ENCODE measurements at places on chromosomes 12 and 14.

DNA sequence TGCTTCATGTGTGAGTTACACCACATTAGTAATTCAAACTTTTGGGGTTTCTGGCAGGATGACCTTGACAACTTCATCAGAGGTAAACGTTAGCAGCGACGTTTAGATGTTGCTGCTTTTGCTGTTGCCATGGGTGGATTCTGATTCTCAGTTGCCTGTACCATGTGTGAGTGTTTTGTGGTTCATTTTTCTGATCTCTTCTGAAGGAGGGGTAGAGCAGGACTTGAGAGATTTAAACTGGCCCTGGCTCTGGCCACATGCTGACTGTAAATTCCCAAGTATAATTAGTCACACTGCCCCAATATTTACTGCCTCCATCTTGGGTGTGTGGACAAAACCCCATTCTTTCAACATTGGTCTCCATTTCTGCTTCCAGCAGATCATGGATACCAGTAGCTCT, 110.4 kb downstream of the ETV6 start:
- peak; percentile 64 for DNase-seq

DNA sequence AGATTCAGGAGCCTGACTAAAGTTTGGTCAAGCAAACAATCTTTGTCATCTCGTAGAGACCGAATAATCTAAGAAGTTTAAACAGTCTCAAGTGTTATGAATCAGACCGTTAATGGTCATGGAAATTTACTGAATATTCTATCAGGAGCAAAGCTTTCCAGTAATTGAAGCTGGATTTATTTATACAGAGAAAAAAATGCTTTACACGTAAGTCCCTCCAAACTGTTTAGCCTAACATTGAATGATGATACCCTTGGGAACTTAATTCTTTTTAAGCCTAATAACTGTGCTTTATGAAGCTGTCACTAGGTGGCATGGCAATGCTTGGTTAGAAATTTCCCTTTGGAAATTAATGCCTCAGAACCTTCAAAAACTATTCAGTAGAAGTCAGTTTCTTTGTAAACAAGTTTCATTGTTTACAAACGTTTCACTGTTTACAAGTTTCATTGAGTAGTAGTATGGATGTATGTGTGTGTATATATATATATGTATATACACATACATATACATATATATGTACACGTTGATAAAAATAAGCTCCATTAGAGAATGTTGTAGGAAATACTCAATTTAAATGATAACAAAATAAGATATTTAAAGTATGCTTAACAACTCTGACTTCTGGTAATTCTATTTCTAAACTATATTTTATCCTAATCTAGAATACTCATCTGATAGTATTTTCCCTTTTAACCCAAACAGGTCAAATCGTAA, 32.1 kb downstream of the DEPDC4 start:
- DNase-seq: peak; percentile 65

DNA sequence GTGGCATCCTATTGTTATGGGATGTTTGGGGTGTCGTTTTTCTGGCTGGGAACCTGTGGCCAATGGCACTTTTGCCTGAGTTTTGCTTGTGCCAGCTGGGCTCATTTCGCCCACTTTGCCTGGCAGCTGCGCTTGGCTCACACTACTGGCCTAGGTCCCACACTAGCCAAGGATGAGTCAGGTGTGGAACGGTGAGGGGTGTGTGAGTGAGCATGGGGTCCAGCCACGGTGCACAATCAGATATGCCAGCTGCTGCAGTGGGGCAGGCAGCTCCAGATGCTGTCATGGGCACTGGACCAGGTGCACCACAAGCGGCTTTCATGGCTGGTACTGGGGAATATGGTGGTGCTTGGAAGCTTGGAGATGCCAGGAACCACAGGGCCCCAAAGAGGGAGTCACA, 21.5 kb downstream of the TRHDE start:
- DNase-seq: no peak

DNA sequence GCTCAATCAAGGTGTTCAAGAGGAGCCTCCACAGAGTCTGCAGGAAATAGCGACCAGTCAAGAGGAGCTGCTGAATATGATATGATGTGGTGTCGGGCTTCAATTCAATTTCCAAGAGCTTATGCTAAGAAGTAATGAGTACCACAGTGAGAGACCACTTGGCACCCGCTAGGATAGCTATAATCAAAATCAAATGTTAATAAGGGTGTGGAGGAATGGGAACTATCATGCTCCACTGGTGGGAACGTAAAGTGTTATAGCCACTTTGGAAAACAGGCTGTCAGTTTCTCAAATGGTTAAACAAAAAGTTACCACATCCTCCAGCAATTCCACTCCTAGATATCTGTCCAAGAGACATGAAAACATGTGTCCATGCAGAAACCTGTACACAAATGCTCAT, 6.7 kb downstream of the POLR3B start:
- peak; percentile 52 for DNase-seq

GRCh38 chr12:131120831-131121271, 167.1 kb downstream of the ADGRD1 start:
- no peak for DNase-seq

GRCh38 chr12:118356809-118357256, 15.9 kb downstream of the TAOK3 start:
- DNase-seq: peak; percentile 92

GRCh38 chr14:63045612-63046320, 508 bp upstream of the KCNH5 start:
- DNase-seq: peak; percentile 1

GRCh38 chr12:121093487-121093891, 39.2 kb upstream of the P2RX7 start:
- no peak for DNase-seq

- DNase-seq: peak; percentile 29
Measured at GRCh38 chr14:78968265-78968664, 798.1 kb downstream of the NRXN3 start.

DNA sequence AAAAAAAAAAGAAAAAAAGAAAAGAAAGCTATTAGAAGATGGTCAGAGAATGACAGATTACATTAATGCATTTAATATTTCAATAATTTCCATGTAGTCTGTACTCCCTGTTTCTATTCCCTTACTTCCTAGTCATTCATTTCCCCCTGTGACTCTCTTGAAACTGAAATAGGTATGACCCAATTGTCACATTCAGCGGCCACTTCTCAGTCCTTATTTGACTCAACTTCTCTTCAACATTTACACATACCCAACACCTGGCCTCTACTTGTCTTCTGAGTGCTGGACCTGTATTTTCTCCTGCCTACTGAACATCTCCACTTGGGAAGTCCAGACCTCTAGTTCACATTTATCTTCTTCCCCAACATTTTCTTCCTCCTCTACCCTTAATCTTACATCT, 7.2 kb downstream of the EEA1 start:
- DNase-seq: no peak

DNA sequence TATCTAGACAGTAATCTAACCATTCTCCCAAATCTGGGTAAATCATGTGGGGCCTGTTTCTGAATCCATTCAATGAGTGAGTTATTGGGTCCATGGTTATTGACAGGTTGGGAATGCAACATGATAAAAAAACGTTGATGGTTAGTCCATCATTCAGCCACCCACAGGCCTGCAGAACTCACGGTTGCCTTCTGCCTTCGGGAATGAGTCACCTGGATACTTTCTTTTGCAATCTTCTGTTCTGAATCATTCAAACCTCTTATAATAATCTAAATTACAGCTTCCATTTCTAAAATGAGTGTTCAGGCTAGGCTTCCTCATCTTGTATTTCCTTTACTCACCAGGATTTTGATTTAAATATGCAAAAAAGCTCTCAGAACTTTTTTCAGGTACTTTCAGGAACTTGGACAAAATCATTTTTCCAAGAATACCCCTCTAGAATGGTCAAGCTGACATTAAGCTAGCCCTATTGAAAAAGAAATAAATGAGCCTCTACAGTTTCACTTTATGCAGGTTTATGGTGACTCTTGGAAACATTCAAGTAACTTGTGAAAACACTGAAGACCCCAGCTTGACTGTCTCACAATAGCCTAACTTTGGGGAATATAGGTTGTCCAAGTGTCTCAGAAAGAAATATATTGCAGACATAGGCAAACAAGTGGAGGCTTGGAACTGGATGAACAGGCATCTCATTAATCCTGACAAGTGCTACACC, 94.4 kb downstream of the KCNK10 start:
- DNase-seq: no peak

- peak; percentile 30 for DNase-seq
Measured at GRCh38 chr12:1463073-1463905, 131.1 kb downstream of the FBXL14 start.

- DNase-seq: no peak
Measured at GRCh38 chr14:78356391-78356790, 186.2 kb downstream of the NRXN3 start.

- no peak for DNase-seq
Measured at GRCh38 chr14:24108336-24108874, 6.2 kb upstream of the DCAF11 start.

DNA sequence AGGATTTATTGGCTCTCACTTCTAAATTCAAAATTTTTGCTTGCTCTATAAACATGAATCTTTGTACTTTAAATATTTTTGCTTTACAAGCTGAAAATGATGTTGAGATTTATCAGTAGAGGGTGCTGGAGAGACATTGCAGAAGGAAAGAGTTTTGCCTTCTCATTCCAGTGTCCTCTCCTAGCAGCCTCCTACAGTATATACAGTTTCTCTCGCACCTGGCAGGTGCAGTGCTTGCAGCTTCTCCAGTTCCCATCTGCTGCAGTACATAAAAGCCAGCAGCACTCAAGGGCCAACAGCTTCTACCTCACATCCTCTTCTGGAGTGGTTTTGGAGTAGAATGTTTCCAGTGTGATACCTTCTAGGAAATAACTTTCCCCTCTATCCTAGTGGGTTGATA, 601.8 kb upstream of the ATXN7L3B start:
- DNase-seq: no peak

DNA sequence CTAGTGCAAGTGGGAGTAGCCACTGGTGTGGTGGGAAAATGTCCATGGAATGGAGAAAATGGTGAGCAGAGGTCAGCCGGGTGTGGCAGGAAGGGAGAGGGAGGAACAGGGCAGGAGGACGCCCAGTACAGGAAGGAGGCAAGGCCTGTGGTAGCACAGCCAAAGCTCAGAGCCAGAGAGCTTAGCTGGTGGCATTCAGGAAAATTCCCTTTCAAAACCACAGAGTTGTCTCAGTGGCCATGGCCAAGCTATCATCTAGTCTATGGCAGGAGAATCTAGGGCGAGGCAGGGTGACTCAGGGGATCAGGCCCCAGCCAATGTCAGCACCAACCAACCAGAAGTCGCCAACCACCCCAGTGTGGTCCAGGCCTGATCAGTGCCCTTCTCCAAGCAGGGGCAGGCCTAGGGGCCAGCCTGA, 67.7 kb upstream of the DDX11 start:
- peak; percentile 81 for DNase-seq

DNA sequence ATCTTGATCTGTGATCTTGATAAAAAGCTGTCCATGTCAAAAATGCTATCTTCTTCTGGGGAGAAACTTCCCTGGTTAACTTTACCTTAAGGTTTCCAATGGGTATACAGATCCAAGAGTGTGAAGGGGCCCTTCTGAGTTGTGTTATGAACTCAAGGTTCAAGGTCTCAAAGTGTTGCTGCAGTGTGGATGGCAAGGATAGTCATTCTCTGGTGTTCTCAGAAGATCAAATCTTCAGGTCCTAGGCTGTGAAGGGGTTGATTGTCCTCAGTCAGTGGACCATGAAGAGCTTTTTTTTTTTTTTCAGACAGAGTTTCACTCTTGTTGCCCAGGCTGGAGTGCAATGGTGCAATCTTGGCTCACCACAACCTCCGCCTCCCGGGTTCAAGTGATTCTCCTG, 114.4 kb downstream of the SPTSSA start:
- DNase-seq: no peak

DNA sequence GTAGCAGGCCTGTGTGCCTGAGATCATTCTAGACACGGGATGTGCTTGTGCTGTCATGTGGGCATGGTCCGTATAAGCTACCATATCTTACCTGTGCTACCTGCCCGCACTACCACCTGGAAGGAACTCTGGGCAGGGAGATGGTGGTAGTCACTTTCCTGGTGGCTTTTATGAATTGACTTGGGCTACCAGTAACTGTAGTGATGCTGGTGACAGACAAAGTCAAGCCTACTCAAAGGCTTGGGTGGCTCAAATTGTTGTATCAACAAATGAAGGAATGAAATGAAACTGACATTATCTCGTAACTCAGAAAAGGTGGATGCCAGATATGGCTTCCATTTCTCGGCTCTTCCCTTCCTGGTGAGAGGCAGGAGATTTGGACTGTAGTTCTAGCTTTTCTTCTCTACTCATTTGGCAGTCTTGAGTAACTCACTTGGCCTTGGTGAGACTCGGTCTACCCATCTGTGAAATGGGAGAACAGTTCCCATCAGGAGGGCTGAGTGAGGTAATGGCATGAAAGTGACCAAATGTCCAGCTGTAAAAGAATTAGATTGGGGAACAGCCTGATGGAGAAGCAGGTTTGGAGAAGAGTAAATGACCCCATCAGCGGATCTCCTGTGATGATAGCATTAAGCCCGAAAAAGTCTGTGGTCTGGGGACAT, 81.3 kb downstream of the NOS1 start:
- no peak for DNase-seq

GRCh38 chr14:100128688-100129087, 30.8 kb downstream of the DEGS2 start:
- DNase-seq: no peak

DNA sequence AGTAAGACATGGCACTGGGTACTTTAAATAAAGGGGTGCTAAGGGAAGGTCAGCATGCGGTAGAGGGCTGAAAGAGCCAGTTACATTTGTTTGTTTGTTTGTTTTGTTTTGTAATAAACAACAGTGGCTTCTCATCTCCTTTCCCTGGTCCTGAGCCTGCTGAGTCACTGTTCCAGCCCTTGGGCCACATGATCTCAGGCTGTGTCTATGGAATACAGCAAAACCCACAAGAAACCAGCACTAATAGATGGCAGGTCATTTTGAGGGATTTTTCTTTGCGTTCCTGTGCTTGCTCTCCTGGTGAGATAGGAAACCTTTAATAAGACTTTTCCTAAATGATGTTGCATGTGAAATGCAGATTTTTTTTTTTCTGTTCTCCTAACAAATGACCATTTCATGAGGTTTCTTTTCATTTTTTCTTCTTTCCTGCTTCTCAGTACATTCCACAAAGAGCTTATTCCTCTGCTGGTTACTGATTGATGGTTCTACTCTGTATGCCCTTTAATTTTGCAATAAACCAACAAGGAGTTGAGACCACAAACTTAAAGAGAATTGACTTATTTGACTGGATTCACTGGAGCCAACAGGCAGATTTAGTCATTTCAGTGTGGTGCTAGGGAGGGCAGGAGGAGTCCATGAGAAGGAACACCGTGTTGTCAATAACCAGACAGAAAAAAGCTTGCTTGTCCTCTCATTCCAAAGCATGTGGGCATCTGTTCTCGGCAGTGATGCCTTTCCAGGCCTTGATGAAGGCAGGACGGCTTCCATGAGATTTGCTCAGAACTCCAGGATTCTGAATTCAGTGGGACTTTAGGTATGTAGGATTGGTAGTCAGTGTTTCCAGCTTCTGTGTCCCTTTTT, 459.2 kb downstream of the RAD51B start:
- DNase-seq: peak; percentile 86

DNA sequence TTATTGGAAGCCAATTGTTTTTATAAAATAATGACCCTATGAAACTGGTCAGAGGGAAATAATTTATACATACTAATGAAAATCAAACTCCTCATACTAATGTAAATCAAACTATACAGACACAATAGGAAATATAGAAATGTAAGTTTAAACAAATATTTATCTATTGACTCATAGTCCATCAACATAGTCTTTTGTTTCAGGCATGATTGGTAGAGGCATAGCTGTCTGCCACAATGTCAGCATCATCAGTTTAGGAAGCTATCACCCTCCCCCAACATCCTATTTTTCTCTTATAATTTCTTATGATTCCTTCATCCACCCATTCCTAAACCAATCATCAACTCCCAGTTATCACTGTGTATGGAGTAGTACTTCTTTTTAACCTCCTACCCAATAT, 117.7 kb downstream of the SLC38A6 start:
- DNase-seq: no peak

GRCh38 chr14:90061685-90062126, at the start of gene KCNK13:
KCNK13 (plus strand) TSS chr14:90061994; CDS start chr14:90062206, 212 bp downstream.
- no peak for DNase-seq
